Left lung (tissue), 14 donors: ENCODE measurements at places on chromosomes 4 and X. TPM values are rescaled to one million over a fixed set of nuclear protein-coding genes. Genes with fewer than 3 reads are reported as not detected.

- no peak for DNase-seq
Measured at GRCh38 chrX:38664285-38664684, 102.9 kb downstream of the TSPAN7 start.

DNA sequence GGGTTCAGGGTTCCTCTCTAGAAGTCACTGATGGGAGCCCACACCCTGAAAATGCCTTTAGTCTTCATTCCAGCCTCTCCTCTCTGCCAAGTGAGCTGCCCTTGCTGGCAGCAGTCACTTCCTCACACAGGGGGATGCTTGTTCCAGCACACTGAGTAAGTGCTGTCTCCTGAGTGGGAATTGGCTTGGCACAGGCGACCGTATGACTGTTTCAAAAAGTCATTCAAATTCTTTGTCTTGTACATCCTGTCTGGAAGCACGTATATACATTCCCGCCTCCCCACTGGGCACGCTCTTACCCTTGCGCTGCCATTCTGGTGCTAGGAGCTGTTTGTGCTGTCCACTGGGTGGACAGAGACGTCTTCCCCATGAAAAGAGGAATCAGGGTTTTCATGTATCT lies 40.2 kb upstream of the CD99 start:
- no peak for DNase-seq

DNA sequence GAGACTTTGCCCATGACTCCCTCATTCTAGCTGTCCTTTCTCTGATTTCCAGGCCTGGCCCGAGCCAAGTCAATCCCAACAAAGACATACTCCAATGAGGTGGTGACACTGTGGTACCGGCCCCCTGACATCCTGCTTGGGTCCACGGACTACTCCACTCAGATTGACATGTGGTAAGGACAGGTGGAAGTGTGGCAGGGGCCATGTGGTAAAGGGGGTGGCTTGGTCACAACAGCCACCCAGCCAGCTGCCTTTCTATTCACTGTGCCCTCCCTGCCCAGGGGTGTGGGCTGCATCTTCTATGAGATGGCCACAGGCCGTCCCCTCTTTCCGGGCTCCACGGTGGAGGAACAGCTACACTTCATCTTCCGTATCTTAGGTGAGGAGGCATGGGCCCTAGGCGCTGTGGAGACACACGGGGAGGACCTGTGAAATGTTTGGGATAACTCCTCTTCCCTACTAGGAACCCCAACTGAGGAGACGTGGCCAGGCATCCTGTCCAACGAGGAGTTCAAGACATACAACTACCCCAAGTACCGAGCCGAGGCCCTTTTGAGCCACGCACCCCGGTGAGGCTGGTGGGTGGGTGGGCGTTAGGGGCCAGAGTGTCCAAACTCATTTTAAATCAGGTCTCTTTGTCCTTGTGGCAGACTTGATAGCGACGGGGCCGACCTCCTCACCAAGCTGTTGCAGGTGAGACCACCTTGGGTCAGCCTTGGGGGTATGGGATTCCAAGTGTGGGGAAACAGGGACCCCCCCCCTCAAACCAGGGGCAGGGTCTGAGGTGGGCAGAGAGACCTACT lies 6.1 kb upstream of the USP11 start:
- no peak for DNase-seq

DNA sequence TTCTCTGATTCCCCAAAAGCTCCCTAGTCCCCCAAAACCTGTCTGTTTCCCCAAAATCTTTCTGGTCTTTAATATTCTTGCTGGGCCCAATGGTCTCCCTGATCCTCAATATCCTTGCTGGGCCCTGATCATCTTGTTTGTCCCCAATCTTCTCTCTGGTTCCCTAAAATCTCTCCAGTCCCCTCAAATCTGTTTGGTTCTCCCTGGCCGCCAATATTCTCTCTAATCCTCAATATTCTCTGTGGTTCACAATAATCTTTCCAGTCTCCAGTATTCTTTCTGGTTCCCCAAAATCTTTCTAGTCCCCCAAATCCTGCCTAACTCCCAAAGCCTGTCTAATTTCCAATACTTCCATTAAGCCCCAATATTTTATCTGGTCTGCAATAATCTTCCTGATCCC lies 18.5 kb downstream of the P2RY8 start:
- DNase-seq: no peak

DNA sequence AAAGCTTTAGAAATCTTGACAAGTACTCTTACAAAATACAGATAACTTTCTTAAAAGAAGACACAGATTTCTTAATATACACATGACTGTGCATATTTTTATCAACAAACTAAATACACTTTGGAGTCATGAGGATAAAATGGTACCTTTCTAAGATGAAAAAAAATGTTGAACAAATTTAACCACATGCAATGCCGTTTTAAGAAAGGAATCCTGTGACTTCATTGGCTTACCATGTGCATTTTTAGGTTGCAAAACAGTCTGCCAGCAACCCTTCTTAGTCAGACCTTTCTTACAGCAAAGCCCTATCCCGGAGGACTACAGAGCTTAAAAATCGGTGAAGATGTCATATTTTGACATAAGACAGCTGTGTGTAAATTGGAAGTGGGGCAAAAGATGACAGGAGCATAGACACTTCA lies 51.7 kb downstream of the GASK1B start:
- DNase-seq: no peak

DNA sequence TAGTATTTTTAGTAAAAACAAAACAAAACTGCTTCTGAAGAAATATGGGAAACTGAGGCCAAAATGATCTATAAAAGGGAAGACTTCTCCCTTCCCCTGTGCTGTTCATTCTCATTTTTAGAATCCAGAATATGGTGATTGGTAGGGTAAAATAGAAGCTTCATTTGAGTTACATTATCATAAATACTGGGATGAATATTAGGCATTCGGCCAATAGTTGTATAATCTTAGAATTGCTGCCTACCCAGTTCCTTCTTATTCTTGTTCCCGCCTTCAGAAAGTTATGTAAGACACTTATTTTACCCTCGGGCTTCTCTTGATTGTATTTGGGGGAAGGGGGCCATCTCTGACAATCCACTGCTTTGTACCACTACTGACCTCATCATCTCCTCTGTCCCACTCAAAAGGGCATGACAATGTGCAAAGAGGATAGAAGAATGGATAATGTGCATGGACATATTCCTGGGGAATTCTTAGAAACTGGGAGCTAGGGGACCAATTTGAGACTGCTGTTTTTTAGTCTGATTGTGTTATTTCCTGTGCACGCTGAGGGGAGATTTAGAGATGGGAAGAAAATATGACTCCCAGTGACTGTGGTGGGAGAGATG lies 588 bp downstream of the ART3 start:
- DNase-seq: no peak

GRCh38 chr4:38069271-38069760 lies 109.1 kb downstream of the PTTG2 start:
- DNase-seq: peak; percentile 58

GRCh38 chr4:169314906-169315305 lies 44.1 kb upstream of the SH3RF1 start:
- DNase-seq: peak; percentile 32

GRCh38 chr4:27176400-27176799 lies 315.8 kb downstream of the STIM2 start:
- DNase-seq: no peak

- DNase-seq: no peak
Measured at GRCh38 chr4:184628103-184628502, 21.1 kb downstream of the CASP3 start.

- peak; percentile 1 for DNase-seq
Measured at GRCh38 chr4:174983128-174983750, 65.1 kb downstream of the ADAM29 start.

GRCh38 chrX:23770142-23770541 lies 12.8 kb upstream of the SAT1 start:
- no peak for DNase-seq

DNA sequence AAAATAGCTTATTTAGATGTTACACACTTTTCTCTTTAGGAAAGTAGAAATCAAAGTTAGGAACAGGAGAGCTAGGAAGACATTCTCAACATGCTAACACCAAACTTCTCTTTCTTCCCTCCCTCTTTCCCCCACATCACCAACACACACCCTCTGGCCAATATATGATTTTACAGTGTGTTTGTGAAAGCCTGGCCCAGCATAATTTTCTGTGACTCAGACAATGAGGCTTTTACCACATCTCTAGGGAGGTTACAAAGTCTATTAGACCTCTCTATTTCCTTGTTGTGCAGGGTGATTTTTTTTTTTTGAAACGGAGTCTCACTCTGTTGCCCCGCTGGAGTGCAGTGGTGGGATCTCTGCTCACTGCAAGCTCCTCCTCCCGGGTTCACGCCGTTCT lies 189.9 kb downstream of the AASDH start:
- DNase-seq: no peak

DNA sequence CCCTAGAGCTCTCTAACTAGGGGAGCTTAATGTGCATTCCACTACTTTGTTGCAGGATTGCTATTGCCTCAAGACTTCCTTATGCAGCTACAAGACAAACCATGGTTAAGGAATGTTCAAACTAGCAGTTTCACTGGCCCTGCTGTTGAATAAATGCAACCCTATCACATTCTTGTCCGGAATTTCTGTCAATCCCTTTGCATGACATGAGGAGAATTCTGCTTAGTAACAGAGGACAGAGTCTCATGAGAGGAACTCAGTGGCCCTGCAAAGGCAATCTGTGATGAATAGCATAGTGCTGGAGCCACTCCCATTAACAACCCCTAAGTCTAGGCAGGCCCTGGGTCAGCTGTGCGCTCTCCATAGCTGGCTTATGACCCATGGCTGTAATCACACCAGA lies 30.7 kb upstream of the SGMS2 start:
- no peak for DNase-seq

DNA sequence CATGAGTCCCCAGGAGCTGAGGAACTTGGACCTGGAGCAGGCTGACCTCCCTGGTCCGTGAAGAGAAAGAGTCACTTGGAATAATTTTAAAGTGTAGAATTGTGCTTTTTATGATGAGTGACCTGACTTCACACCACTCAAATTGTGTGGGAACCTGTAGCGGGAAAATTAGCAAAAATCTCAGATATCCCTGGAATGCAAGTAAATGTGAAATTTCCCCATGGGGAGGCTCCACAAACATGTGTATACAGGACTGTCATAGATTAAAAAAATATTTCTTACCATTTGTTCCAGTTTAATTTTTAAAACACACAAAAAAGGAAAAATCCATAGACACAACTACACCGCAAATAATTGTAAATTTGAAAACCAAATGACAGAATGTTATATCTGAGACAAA lies 1079.6 kb upstream of the PABPC4L start:
- no peak for DNase-seq

- no peak for DNase-seq
Measured at GRCh38 chr4:183256343-183256742, 63.7 kb downstream of the CLDN22 start.

GRCh38 chrX:107769581-107770317 lies 5.8 kb downstream of the TSC22D3 start:
- no peak for DNase-seq

DNA sequence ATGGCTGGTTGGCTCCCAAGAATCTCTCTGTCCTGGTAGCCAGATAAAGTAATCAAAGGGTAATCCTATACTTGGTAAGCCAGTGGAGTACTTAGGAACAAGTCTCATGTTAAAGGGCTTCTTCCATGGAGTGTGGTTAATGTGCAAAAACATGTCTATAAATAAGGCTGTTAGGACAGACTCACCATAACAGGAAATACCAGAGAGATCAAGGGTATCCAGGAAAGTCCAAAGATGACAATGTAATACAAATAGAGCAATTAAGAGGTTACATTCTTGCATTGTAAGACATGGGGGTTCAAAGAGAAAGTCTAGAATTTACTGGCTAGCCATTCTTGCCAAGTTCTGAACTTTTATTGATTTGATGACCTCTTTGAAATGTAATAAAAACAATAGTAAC lies 61.9 kb upstream of the ZCCHC13 start:
- no peak for DNase-seq

DNA sequence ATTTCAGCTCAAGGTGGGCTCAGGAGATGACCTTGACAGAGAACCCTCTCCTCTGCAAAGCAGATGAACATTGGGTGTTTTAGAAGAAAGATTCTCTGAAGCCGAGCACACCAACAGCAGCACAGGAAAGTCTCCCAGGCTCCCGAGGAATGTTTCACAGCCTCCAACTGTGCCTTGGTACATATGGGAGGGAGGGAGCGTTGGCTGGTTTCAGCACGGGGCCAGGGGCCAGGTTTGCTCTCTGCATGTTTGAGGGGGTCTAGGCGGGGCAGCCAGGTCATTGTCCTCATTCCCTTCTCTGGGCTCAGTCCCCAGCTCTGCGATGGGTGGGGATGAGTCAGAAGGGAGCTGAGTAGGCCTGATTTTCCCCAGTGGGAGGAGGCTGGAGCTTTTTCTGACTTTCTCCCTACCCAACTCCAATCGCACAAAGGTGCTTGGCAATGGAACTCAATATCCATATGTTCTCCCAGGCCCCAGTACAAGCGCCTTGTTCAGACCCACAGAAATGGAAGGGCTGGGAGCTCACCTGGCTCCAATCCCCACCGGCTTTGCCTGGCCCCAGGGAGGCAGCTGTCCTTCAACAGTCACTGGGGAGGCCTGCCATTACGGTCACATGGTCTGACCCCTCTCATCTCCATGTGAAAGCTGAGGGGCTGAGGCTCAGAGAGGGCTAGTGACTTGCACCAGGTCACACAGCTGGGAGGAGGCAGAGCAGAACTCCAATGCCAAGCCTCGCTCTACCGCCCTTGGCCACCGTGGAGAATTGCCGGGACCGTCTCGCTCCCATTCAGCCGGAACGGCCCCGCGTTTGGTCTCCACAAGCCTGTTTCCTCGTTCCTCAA lies 108.4 kb upstream of the AFAP1 start:
- DNase-seq: no peak

DNA sequence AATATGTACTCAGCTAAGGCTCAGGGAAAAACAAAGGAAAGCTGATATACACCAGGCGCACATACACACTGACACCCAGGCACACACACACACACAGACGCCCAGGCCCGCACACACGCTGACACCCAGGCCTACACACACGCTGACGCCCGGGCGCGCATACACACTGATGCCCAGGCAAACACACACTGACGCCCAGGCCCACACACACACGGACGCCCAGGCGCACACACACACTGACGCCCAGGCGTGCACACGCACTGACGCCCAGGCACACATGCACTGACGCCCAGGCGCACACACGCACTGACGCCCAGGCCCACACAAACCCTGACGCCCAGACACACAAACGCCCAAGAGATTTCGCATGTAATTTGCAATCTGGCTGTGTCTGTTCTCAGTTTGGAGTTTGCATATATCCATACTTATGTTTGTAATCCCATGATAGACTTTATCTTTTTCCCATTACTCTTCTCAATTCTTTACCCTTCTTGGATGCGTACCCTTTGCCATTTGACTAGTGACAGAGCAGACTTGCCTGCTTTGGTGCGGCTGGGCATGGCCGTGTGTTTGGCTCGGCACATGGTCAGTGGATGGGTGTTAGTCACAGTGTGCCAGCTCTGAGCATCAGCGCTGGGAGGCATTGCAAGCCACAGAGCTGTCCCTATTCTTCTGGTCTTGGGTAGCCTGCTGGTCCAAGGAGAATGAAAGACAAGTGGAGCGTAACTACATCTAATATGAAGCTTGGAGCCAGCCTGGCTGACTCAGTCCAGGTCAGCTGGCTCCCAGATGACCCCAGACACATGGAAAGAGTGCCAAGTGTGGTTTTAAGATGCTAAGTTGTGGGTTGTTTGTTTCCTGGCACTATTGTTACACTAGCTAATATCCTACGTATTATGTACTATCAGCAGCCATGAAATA lies 632.4 kb upstream of the ZFP42 start:
- DNase-seq: no peak

The MAOB gene
- polyA plus RNA-seq: 12.7 TPM

The PPARGC1A gene
- 5.3 TPM for polyA plus RNA-seq

The CT55 gene
- not detected for polyA plus RNA-seq

The VEGFC gene
- 29.5 TPM for polyA plus RNA-seq

The TLR10 gene
- polyA plus RNA-seq: 0.72 TPM

The BEX5 gene
- polyA plus RNA-seq: 3.4 TPM

The ASB12 gene
- polyA plus RNA-seq: 0.44 TPM

The GAB1 gene
- polyA plus RNA-seq: 77.9 TPM

The GPR50 gene
- polyA plus RNA-seq: not detected

The NXF2 gene
- not detected for polyA plus RNA-seq

The ATOH1 gene
- polyA plus RNA-seq: not detected

The OPHN1 gene
- 13.5 TPM for polyA plus RNA-seq
